ENCODE measurements at places on chromosomes 4 and X.

DNA sequence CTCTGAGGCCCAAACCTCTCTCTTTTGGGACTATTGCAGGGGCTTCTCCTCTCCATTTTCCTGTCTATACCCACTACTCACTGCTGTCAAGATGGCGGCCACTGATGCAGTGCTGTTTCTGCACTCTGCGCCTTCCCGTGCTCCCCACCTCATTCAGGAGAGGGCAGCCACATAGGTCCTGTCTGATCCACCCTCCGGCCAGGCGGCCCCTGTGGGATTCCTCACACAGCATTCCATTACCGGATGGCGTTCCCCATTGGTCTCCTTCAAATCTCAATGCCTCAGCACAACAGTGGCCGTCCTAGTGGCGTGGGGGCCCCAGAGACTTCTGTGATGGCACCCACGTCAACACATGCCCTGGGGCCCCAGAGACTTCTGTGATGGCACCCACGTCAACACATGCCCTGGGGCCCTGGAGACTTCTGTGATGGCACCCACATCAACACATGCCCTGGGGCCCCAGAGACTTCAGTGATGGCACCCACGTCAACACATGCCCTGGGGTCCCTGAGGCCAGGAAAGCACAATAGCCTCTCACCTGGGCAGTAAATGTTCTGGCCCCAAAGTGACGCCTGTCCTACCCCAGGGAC is 7.3 kb downstream of the SPON2 start:
- no peak for DNase-seq

DNA sequence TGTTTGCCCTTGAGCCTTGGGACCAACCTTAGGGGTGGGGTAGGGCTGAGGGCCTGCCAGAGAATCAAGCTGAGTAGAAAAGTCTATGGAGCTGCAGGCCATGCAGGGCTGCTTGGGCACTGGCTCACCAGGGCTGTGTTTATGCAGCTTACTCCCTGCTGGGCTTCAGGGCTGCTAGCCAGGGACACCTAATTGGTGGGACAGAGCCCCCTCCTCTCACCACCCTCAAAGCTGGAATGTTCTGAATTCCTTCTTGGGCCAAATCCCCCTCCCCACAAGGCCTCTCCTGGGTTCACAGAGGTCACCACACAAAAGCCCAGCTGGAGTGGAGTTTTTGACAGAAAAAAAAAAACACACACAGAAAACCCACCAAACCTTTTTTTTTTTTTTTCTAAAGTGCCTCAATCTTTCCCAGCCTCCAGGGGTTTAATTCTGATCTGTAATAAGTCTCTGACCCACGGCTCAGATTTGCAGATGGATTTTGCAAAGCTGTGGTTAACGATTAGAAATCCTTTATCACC is at the start of gene CLDN2:
Gene CLDN2, plus strand, starts transcription at position 471 of the 521 bp plus-strand sequence. CDS start 7,827 bp downstream, outside the sequence.
- DNase-seq, result no peak

GRCh38 chr4:165403048-165403447 is 24.2 kb downstream of the CPE start:
- no peak for DNase-seq

DNA sequence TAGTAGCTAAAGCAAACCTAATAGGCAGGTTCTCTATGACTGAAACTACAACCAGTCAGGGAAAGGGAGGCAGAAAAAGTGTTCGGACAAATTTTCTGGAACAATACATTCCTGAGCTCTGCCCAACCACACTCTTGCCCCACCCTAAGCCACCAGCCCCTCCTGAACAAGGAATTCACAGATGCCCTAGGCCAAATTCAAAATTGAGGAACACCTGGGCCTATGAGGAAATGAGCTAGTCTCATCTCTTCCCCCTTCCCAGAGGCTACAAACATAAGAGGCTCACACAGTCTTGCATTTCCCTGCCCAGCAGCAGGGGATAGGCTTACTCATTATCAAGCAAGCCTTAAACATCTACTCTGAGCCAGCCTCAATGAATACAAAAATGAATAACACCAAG is 284.7 kb downstream of the ZNF674 start:
- DNase-seq, result no peak

DNA sequence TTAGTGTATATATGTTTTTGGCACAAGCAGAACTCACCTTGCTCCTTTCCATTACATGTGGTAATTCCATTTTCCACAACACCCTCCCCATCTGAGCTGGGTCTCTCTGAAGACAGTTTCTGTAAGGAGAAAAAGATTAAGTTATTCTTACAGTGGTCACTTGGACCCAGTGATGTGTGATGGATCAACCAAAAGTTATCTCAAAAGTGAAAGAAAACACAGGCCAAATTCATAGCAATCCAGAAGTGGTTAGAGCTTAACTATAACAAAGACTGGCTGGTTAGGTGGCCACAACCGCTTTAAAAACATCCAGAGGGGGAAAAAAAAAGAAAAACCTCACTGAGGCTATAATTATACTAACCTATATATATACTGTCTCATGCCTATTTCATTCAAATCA is 123.7 kb downstream of the AFAP1 start:
- no peak for DNase-seq

Data from Panc1 (cell line).